A549 treated with AZD2906 at 1 μM for 4 hours (cell line): ENCODE measurements at places on chromosomes 7 and 10. TPM values are rescaled to one million over a fixed set of nuclear protein-coding genes. Genes with fewer than 3 reads are reported as not detected.

The ACTR3C gene
- total RNA-seq = 0.06 to 0.07 TPM in 2 of 5 replicates, not detected in the others

The ANKRD2 gene
- 5.1 to 8.8 TPM (median 7.1 TPM) in 5 replicates for total RNA-seq

The SORCS1 gene
- total RNA-seq = 0.10 TPM in 1 of 5 replicates, not detected in the others

The DUS4L gene
- 8.3 to 10.1 TPM (median 9.8 TPM) in 5 replicates for total RNA-seq

The TET1 gene
- 0.37 to 0.68 TPM (median 0.54 TPM) in 5 replicates for total RNA-seq
